ENCODE measurements at places on chromosomes 1 and 21.

GRCh38 chr1:23792151-23792945 lies 1.4 kb downstream of the LYPLA2 start:
- DNase-seq, result no peak

DNA sequence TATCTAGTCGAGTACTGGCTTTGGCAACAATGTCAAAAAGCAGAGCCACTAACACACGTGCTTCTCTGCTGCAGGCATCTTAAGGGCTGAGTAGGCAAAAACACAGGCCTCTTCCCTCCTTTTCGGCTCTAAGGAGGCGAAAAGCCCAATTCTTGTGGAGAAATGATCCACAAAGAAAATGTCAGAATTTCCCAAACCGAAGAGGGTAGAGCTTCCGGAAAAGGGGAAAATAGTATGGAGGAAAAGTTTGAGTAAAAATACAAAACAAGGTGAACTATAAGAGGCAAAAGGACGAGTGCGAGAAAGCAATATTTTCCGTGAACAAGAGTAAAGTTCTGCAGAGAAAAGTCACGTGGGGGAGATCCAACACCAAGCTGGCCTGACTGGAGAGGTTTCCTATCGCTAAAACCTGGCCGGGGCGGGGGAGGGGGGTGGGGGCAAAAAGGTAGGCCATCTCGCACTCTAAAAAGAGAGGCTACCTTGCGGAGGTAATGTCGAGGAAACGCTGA lies 551 bp downstream of the ZRANB2 start:
- no peak for DNase-seq

DNA sequence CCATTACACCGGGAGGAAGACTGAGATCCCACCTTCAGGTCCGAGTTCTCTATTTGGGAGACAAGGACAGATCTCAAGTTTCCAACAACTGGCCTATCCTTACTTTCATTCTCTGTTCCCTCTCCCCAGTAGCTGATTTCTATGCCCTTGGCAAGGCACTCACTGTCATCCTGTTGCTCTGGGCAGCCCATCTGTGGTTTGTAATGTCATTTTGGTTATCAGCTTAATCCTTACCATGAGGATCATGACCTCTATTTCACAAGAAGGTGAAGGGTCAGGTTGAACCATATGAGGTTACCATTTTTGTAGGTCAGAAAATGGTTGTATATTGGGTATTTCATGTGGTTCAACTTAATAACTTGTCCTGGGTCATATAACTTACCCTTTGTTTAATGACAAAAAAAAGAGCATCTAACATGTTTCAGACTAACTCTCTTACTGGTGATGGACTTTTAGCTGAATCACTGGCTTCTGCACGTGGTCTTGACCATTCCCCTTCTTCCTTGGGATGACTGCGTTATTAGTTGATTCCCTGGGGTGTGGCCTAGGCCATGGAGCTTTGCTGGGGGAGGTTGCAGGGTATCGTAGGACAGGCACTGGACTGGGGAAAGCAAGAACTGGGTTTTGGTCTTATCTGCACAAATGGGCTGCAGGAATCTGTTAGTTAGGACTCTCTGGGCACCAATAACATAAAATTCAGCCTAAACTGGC lies 120.2 kb downstream of the ACTL8 start:
- no peak for DNase-seq

GRCh38 chr21:32182449-32182848 lies 96.4 kb downstream of the MIS18A start:
- no peak for DNase-seq

GRCh38 chr1:41314376-41315145 lies 46.7 kb upstream of the FOXO6 start:
- DNase-seq, result no peak

DNA sequence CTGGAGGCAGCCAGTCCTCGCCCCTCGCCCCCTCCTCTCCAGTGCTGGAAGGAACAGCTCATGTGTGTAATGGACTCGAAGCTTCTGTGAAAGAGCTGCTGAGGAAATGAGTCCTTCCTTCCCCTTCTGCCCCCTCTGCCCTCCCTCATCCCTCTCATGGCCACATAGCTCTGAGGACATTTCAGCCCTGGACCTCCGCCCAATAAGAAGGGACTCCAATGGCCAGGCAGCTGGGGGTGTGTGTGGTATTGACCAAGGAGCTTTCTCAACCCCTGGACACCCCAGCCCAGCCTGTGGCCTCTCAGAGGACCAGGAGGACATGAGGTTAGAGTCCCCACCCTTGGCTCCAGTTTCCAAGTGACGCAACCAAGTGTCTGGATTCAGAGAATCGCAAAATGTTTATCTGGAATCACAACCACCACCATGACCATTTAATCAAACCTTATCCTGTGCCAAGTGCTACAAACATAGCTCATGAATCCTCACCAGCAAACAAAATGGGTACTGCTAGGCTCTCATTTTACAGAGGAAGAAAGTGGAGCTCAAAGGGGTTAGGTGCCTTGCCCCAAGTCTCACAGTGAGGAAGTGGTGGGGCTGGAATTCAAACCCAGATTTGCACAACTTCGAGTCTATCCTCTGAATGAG lies 47.8 kb upstream of the ECE1 start:
- no peak for DNase-seq

GRCh38 chr1:5617179-5617520 lies 375.1 kb downstream of the NPHP4 start:
- no peak for DNase-seq

GRCh38 chr1:235399661-235400060 lies 32.4 kb downstream of the TBCE start:
- DNase-seq, result no peak

GRCh38 chr1:154895798-154896197 lies 25.7 kb upstream of the KCNN3 start:
- no peak for DNase-seq

- no peak for DNase-seq
These were observed 221.2 kb downstream of the FMN2 start for GRCh38 chr1:240312872-240313271.

GRCh38 chr1:64984106-64984505 lies 17.8 kb upstream of the JAK1 start:
- DNase-seq, result no peak

- DNase-seq, result no peak
These were observed 32.7 kb upstream of the CTBS start for GRCh38 chr1:84606977-84607376.

- DNase-seq, result no peak
These were observed 70.5 kb upstream of the CNIH3 start for GRCh38 chr1:224545571-224545970.

DNA sequence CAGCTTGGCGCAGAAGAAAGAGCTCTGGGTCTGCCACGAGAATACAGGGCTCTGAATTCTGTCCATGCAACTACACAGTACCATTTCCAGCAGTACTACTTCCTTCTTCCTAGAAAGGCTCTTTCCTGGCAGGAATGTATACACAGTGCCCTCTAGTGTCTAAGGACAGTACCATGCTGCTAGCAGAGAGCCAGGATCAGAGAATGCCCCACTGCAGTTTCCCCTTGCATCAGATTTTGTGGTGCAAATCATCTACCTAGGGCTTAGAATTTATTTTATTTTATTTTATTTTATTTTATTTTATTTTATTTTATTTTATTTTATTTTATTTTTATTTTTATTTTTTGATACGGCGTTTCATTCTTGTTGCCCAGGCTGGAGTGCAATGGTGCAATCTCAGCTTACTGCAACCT lies 50.8 kb downstream of the PAX7 start:
- no peak for DNase-seq

GRCh38 chr1:23627069-23627735 lies 64.4 kb upstream of the RPL11 start:
- DNase-seq, result no peak

- DNase-seq, result no peak
These were observed 129.8 kb upstream of the PRDX6 start for GRCh38 chr1:173347282-173347818.

DNA sequence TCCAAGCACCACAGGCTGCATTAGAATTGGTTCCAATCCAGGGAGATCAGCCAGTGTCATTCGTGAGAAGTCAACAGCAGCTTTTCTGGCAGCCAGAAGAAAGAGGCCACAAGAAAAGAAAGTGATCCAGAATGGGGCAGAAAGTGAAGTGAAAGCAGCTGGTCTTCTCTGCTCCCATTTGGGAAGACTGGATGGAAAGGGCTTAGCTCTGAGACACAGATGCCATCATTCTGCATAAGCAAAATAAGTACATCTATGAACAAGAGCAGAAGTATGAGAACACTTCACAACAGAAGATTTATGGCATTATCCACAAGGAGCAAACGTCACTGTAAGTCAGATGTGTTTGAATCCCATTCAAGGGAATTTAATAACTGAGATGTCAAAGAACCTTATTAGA lies 326.5 kb upstream of the ESRRG start:
- no peak for DNase-seq

DNA sequence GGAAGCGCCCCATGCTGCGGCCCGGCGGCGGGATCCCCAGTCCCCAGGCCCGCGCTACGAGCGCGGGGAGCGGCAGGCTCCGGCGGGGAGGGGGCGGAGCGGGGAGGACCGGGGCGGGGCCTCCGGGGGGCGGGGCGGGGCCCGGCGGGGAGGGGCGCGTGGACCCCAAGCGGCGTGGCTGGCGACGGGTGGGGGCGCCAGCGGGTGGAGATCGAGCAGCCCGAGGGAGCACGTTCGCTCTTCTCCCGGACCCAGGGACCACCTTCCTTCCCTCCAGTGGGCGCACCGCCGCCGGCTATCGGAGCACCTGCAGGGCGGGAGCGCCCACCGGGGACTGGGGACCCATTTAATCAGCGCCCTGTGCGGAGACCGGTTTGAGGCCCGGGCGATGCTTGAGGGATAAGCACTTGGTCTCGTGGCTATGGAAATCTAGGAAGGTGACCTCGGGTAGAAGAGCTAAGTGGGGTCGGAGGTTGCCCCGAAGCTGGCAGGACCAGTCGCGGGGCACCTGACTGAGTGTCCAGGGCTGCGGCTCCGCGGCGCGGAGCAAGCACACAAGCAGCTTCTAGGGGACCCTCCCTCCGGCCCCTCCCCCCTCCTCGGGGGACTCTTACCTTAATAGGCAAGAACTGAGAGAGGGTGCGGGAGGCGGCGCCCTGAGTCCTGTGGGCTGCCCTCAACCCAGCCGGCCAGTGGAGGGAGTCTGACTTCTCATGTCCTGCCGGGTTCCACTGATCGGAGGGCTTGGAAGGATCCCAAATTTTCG lies at the start of gene TSPAN2:
TSPAN2 (minus strand) TSS at position 84 of the 766 bp plus-strand sequence; CDS start at position 13, 71 bp downstream.
- DNase-seq, result no peak

DNA sequence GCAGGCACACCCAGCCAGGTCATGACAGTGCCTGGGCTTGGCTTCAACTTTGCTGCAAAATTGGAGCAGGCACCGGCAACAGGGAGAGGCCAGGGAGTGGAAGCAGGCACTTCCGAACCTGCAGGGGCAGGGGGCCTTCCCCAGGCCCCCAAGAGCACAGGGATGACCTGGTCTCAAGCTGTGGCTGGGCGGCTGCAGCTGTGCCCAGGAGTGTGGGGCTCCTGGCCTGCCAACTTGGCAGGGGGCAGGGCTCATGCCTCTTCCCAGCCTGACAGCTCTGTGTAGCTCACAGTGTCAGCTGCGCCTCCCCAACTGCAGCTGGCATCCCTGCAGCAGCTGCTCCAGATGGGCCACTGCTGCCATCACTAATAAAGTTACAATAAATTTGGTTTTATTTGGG lies 51.5 kb upstream of the SCYL3 start:
- DNase-seq, result no peak

DNA sequence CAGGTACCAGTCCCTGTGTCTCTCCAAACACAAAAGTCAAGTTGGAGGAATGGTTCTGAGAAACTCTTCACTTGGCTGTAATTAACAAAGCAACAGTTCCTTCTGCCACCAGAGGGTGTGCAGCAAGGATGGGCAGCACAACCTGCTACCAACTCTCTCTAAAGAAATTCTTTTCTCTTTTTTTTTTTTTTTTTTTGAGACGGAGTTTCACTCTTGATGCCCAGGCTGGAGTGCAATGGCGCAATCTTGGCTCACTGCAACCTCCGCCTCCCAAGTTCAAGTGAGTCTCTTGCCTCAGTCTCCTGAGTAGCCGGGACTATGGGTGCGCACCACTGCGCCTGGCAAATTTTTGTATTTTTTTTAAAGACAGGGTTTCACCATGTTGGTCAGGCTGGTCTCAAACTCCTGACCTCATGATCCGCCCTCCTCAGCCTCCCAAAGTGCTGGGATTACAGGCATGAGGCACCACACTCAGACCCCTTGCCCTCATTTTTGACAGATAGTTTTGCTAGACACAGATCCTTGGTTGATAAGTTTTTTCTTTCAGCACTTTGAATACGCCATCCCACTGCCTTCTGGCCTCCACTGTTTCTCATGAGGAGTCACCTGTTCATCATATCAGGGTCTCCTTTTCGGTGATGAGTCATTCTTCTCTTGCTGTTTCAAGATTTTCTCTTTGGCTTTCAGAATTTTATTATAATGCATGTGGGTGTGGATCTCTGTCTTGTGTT lies 12.1 kb upstream of the DEGS1 start:
- no peak for DNase-seq

DNA sequence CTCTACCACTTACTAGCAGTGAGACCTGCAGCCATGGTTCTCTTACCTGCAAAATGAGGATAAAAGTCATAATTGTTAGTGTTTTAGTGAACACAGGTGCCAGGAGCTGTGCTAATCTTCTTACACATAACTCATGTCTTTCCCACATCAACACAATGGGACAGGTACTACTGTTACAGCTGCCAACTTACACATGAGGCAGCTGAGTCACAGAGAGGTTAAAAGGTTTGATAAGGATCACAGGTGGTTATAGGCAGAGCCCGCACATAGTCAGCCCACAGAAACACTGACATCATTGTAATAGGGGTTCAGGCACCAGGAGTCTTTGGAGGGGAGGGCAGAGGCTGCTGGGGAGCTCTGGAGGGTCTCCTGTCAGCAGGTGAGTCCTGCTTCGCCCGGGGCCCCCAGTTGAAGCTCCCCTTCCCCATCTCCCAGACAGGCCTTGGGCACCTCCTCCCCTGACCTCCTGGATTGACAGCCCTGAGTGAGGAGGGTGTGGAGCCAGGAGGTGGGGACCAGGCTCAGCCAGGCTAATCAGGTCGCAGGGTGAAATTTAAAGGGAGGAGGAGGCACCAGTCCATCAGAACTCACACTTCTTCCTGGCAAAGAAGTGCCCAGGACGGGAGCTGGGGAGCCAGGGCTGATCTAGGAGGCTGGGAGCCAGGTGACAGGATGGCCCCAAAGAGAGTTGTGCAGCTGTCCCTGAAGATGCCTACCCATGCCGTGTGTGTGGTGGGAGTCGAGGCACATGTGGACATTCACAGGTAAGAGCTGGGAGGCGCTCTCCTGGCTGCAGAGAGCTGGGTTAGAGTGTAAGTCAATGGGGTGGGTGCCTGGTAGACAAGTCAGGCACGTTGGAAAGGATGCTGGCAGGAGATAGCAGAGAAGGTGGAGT lies at the start of gene PADI1:
PADI1 (plus strand) TSS at position 583 of the 895 bp plus-strand sequence; CDS start at position 673, 90 bp downstream.
- no peak for DNase-seq

- no peak for DNase-seq
These were observed 22.0 kb downstream of the THAP3 start for GRCh38 chr1:6646499-6647148.

DNA sequence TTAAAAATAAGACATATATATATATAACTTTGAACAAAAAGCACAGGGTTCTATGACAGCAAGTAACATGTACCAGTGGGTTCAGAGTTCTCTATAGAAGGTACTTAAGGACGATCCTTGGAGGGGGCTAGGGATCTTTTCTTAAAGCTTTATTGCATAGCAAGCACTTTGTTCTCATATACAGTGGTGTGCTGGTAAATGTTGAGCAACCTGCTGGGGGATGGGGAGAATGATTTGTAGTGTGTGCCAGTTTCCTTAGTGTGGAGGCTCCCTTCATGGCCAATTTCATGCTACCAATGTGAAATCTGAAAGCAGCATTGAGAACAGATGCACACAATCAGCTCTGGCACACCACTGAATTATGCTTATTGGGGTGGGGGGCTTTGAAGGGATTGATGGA lies 69.5 kb upstream of the NFASC start:
- no peak for DNase-seq
